ENCODE measurements at places on chromosomes 6 and 20.

GRCh38 chr6:127096167-127096566 lies 22.3 kb upstream of the RSPO3 start:
- no peak for DNase-seq

DNA sequence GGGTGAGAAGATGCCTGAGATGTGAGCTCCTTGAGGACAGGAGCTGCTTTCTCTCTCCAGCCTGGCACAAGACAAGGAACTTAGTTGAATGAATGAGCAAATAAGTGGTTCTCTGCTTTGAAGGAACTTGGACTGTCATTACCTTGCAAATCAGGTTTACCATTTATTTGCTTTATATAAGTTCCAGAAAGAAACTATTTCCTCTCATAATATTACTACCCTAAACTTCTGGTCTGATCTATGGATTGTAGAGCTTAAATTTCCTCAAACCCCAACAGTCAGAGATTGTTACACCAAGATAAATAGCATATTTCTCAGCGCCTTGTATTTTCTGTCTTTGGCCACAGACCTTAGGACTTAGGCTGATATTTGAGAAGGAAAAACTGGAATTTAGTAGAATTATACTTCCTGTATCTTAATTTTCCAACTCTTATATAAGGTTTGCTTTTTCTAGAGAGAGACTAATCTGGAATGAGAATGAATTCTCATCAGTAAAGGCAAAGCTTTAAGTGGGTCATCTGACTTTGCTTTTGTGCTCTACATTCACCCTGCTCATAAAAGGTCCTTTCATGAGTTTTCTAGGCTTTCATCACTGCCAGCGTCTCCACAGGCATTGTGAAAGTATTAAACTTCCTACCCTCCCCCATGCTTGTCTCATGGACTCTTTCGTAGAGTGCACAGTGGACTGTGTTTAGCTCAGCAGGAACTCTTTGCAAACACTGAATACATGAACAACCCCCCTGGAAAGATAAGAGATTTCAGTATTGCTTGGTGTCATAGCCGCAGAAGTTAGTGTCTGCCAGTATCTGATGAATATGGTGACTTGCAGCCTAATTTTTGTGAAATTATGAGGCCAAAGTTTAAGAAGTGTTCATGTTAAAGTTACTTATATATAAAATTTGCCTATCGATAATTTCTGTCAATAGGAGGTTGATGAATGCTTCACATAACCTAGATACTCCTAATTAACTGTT lies 74.0 kb downstream of the PTPRA start:
- no peak for DNase-seq

DNA sequence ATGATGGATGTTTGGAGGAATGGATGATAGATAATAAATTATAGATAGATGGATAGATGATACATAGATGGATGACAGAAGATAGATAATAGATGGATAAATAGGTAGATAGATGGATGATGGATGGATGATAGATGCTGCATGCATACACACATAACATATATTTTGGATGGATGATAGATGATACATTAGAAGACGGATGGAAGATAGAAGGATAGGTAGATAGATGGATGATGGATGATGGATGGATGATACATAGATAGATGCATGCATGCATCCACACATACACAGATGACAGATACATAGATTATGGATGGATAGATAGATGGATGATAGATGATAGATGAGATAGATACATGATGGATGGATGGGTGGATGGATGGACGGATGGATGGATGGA lies 387.8 kb downstream of the TAF4 start:
- DNase-seq, result no peak

GRCh38 chr6:66189915-66190314 lies 482.9 kb upstream of the EYS start:
- no peak for DNase-seq

- no peak for DNase-seq
Observed at GRCh38 chr6:157443066-157443800, 62.2 kb downstream of the ZDHHC14 start.

GRCh38 chr6:56771189-56771588 lies 128.5 kb upstream of the DST start:
- no peak for DNase-seq

DNA sequence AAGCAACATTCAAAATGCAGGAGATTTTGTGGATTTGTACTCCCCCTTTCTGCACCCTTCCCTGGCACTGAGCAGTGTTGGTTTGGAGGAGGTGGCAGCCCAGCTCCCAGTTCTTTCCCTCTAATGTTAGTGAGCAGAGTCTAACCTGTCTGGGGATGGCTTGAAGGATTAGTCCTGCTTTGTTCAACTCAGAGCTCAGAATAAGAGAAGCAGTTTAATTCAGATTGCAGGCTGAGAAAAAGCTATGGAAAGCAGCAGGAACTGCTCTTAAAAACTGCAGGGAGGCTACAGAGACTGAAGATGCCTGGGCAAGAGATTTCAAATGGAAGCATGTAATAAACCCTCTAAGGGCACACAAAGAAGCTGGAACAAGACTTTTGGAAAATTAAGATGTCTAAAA lies 223.4 kb upstream of the GGTLC1 start:
- no peak for DNase-seq

GRCh38 chr6:104322841-104323240 lies 536.9 kb downstream of the HACE1 start:
- DNase-seq, result no peak

- DNase-seq, result no peak
Observed at GRCh38 chr20:37839432-37839827, 63.5 kb upstream of the VSTM2L start.

DNA sequence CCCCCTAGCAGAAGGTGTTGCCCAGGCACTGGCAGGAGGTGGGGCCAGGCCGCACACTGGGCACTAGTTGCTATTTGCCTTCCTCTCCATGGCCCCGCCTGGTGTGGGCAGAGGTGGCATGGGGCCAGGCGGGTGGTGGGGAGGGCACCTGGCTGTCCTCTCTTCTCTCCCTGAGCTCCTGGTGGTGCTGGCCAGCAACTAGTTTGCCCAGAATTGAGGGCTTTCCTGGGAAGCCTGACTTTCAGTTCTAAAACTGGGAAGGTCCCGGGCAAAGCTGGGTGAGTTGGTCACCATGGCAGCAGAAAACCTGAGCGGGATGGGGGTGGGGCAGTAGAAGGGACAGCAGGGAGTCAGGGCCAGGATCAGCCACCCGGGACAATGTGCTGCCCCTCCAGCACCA lies 48.2 kb downstream of the RBM38 start:
- no peak for DNase-seq

DNA sequence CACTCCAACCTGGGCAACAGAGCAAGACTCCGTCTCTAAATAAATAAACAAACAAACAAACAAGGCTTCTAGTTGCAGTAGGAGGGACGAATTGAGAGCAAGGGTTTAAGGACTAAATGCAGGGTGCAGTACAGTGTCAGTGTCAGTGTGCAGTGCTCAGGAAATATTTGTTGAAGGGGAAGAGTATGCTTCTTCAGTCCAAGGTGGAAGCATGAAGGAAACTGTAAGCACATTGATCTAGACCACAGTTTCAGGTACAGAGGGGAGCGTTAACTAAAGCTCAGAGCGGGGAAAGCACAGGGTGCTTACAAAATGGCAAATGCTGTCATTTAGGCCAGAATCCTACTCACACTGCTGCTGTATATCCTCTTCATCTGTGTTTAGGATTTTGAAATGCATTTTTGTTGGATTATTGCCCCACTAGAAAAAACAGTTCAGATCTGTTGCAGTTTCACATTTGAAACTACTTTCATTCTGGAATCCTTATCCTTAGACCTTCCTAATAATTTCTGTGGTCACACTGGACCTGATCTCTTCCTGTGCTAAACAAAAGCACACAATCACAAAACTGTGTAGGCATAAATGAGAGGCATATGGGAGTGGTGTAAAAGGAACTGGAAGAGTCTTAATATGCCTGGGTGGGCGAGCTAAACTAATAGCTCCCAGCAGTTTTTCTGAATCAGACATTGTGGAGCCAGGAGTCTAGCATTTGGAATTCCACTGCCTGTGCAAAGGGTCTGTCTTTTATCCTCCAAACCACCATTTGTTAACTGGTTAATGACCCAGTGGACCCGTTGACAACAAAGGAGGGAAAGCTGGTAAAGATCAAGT lies 41.4 kb downstream of the CBFA2T2 start:
- DNase-seq, result no peak

DNA sequence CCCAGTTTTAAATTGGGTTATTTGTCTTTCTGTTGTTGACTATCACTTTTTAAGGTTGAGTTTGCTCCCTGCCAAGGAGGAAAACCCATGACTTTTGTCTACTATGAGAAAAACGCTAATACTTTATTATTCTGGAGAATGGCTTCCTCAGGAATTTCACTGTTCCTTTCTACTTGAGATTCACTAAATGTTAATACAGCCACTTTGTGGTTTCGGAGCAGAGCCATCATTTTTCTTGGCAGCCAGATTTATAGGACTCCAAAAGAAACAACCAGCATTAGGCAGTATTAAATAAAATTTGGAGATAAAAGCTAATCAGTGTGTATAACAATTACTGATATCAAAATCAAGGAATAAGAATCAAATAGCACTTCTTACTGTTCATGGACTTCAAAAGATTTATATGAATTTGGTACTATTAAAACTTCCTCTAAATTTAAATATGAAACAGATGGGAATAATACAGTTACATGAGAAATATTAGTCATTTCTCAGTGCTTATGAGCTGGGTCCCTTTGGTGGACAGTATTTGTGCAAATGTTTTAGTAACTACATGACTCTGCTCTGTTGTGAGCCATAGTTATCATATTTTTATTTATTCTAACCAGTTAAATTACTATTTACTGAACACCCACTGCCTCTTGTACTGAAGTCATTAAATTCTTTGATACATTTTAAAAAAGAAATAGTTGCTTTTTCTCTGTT lies 64.1 kb upstream of the FBXO30 start:
- DNase-seq, result no peak

DNA sequence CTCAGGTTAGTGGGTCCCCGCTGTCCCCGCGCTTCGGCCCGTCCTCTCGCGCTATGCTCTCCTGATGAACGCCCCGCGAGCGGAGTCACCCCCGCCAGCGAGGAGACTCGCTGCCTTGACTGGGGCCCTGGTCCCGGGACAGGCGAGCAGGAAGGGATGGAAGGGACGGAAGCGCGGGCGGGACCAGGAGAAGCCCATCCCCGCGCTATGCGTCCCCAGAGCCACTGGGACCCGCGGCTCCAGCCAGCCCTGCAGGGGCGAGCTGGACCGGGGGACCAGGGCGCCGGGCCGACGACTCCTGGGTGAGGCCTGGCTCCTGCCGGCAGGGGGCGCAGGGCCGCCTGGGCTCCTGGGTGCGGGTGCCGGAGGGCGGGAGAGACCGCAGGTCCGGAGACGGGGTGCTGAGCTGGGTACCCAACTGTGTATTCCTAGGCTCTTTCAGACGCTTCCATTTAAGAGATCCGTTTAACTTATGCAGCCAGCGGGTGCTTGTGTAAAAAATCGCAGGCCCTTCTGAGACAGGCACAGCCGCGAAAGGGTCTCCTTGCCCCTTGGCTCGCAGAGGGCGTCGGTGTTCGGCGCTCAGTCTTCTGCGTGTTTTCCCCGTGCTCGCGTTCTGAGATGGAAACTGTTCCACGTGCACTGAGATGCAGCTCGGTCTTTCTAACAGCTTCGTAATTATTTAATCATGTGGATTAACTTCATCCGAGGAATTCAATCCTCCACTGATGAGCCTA lies 580 bp upstream of the SYCP2 start:
- DNase-seq, result peak; percentile 60

GRCh38 chr20:64193058-64193457 lies 28.8 kb downstream of the MYT1 start:
- no peak for DNase-seq

GRCh38 chr6:139285590-139285989 lies 6.2 kb downstream of the TXLNB start:
- DNase-seq, result no peak

- DNase-seq, result no peak
Observed at GRCh38 chr6:39102071-39102820, 12.7 kb downstream of the SAYSD1 start.

DNA sequence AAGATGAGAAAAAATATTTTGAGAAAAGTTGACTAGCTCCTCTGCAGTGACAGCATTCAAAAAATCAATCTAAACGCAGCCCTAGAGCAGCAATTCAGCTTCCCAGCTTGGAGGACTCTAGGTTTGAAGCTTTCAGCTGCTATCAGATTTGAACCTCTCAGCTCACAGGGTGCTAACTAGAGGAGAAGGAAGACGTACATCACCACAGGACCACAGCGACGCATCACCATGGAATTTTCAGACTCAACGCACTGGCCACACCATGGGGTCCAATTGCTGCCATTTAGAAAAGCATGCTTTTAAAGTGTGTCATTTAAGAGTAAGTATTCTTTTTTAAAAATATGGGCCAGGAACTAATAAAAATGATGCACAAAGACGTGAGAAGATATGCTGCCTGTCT lies 45.0 kb upstream of the FUCA2 start:
- no peak for DNase-seq

DNA sequence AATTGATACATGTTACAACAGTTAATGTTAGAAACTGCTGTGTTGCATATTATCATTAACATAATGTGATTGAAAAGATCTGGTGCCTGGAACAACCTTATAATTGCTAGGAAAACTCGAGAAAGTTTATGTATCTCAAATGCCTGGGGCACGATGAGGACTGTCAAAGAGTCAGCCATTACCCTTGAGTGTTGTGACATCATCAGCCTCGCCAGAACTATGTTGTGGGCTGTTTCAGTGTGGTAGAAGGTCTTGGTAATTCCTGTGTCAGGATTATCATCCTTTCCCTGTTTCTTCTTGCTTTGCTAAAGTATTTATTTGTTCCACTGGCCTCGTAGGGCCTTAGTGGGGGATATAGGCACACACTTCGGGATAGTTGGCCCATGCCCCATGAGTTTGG lies 185.1 kb downstream of the DTNBP1 start:
- no peak for DNase-seq

DNA sequence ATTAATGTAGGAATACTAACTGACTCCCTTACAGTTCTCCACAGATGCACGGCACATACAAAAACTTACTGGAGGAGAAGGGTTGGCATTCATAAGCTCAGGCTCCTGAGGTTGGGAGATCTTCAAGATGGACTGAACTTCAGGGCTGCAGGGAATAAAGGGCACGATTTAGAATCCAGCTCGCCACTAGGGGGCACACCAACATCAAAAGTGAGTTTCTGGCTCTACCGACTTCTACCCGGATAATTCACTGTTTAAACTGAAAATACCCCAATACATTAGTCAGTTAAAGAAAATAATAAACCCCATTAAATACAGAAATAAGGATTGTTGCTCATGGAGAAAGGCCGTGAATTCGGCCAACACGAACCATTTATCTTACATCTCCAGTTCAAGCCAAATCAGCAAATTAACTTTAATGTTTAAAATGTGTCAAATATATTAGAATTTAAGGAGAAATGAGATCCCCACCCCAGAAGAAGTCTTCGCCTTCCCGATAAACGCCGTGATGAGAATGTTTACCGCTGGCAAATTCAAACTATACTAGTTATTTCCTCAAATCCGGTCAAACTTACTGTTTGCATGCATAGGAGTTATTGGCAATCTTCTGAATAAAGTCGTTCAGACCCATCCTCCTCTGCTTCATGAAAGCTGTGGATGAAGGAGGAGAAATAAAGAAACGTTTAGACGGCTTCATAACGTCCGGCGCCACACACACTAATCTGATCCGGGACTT lies 121.7 kb upstream of the SLC2A12 start:
- DNase-seq, result peak; percentile 79

GRCh38 chr20:63416631-63417030 lies 55.5 kb upstream of the CHRNA4 start:
- no peak for DNase-seq

- no peak for DNase-seq
Observed at GRCh38 chr20:56433880-56434255, 21.8 kb downstream of the CASS4 start.
